ENCODE measurements at places on chromosomes 3 and 15.

DNA sequence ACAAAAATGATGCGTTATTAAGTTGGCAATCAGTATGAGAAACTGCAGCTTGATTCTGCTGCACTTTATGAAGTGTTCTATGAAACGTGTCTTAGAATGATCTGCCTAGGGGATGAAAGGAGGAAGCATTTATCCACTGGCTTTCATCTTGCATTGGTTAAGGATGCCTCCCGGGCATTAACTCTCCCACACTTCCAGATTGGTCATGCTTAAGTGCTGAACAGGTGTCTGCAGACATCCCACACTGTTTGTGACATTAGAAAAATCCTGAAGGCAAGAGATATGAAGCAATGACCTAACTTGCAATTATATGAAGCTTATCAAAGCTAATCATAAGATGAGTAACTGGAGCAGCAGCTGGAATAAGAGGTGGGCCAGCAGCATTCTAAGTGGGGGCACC lies 437.3 kb downstream of the NSUN3 start:
- no peak for DNase-seq

DNA sequence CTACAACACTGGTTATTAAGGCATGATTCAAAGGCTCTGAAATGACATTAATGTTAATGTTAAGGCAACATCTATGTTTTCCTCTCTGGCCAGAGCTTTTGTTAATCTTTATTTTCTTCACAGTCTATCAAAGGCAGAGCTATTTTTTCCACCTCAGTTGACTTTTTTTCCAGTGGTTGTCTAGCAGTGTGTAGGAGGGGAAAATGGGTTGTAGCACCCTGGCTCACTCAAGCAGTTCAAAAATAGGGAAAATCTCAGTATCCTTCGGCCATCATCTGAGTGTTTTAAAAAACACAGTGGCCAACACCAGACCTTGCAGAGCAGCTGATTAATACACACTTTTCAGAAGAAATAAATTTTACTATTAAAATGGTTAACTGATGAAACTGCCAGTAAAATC lies 21.4 kb downstream of the CBLB start:
- DNase-seq = no peak

- no peak for DNase-seq
Observed at GRCh38 chr15:78037328-78037727, 40.2 kb downstream of the TBC1D2B start.

GRCh38 chr3:35505772-35506171 lies 133.6 kb upstream of the ARPP21 start:
- no peak for DNase-seq

DNA sequence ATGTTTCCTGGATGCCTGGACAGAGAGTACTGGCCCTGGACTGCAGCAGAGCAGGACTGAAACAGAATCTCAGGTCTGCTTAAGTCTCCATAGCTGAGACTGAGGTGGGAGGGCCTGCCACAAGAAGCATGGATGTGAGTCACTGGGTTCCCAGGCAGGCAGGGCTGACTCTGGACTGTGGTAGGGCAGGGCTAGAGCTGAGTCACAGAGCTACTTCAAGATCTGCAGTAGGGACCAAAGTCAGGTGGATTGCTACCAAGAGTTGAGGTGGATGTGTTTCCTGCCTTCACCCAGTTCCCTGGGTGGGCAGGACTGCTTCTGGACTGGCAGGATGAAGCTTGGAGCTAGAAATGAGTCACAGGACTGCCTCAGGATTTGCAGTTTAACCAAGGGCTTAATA lies 282.9 kb downstream of the AGBL1 start:
- DNase-seq = no peak

- no peak for DNase-seq
Observed at GRCh38 chr3:85800676-85801075, 841.9 kb downstream of the CADM2 start.

DNA sequence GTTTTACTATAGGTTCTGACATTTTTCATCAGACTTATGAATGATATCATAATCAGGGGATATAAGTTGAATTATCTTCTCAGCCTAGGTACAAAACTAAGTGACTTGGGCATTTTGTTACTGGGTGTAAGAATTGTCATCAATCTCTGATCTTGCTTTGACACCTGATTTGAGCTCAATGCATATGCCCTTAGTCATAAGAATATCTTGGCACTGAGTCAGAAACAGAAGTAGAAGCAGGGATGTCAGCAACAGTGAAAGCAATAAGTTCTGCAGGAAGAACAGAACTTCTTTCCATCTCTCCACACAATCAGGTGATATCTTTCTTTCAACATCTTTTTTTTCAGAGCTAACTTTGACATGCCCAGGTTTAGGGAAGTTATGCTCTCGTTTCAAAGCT lies 14.6 kb downstream of the SLITRK3 start:
- DNase-seq = no peak

DNA sequence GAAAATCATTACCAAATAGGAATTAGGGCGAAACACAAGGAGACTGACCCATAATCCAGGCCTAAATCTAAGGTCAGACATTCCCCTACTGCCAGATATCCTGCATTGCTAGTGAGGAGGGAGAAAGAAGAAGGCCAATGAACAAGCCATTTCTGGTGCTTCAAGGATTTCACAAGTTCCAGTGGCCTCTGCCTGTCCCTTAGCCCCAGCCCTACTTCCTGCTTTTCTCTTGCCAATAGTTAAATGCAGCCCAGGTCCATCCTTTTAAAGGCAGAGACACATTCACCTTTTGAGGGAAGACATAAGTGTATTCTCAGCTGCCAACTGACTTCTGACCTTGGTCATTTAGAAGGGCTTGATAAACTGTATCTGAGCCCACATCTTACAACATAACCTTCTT lies 135.8 kb downstream of the ZNF621 start:
- no peak for DNase-seq

DNA sequence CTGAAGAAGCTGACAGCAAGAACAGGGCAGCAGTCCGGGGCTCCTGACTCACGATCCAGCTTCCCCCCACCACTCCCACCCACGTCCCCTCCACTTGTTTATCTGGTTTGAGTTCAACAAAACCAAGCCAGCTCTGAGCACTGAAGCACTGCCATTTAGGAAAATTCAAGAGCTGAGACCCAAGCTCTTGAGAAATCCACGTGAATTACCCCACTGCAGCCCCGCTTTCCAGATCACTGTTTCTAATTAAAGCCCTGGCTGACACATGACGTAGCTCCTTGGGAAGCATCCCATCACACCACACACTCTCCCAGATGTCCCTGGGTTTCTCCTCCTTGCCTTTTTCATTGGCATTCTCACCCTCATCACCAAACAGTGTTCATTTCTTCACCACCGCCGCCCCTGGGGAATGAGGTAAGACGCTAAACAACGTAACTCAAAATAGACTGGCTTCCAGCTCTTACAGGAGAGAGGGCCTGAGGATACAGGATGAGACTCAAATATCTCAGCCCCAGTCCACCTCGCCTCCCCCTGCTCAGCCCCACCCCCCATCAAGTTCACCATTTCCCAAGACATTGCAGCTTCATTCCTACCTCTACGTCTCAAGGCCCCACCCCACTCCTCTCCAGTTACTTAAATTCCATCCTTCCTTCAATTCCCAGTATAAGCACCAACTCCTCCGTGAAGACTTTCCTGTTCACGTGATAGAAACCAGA lies 95.4 kb downstream of the SRGAP3 start:
- DNase-seq = no peak

- no peak for DNase-seq
Observed at GRCh38 chr3:194632226-194632808, 902 bp downstream of the TMEM44 start.

DNA sequence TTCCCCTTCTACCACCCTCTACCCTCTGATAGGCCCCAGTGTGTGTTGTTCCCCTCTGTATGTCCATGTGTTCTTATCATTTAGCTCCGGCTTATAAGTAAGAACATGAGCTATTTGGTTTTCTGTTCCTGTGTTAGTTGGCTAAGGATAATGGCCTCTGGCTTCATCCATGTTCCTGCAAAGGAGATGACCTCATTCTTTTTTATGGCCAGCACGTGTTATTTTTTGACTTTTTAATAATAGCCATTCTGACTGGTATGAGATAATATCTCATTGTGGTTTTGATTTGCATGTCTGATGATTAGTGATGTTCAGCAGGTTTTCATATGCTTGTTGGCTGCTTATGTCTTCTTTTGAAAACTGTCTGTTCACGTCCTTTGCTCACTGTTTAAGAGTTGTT lies 63.1 kb upstream of the NPHP3 start:
- no peak for DNase-seq

- no peak for DNase-seq
Observed at GRCh38 chr3:87053553-87053952, 62.6 kb upstream of the VGLL3 start.

- no peak for DNase-seq
Observed at GRCh38 chr3:137854533-137855261, 90.6 kb downstream of the SOX14 start.

DNA sequence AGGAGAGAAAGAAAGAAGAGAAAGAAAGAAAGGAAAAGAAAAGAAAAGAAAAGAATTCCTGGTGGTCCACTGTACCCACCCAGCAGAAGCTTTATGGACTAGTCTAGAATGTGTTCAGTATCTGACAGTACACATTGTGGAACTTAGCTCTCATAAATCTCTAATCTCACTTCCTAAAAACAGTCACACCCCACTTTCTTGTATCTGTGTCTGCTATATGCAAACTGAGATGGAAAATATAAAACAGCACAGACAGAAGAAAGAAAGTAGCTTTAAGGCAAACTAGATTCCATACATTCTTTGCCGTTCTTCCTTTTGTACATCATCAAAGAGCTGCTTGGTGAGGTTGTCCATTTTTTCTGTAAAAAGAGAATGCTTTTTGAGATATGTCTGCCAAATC lies 41.1 kb upstream of the GNB5 start:
- DNase-seq = no peak

GRCh38 chr3:96731031-96731430 lies 83.4 kb upstream of the EPHA6 start:
- DNase-seq = no peak

DNA sequence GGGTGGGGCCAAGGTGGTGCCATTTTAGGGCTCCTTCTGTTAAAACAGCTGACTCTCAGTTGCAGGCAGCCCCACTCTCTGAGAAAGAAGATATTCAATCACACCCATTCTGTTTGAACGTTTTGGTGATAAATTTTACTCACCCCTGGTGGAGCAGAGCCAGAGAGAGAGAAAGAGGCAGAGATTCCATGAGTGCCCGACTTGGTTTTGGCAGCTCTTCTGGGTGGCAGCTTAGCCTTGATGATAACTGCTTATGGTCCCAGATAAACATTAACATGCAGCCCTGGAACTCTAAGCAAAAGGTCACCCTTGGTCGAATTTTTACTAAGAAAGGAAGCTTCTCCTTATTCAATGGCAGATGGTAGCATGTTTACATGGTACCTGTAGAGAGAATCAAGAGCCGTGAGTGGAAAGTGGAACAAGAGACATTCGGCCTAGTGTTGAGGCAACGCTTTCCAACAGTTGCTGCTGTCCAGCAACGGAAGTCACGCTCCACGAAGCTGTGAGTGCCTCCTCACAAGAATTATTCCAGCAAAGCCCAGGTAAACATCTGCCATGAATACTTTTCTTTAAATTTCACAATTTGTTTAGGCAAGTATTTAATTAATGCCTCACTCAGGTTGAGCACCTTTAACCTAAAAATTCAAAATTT lies 530.6 kb upstream of the ROBO2 start:
- DNase-seq = no peak

GRCh38 chr15:96412045-96412905 lies 81.8 kb downstream of the NR2F2 start:
- DNase-seq = no peak

DNA sequence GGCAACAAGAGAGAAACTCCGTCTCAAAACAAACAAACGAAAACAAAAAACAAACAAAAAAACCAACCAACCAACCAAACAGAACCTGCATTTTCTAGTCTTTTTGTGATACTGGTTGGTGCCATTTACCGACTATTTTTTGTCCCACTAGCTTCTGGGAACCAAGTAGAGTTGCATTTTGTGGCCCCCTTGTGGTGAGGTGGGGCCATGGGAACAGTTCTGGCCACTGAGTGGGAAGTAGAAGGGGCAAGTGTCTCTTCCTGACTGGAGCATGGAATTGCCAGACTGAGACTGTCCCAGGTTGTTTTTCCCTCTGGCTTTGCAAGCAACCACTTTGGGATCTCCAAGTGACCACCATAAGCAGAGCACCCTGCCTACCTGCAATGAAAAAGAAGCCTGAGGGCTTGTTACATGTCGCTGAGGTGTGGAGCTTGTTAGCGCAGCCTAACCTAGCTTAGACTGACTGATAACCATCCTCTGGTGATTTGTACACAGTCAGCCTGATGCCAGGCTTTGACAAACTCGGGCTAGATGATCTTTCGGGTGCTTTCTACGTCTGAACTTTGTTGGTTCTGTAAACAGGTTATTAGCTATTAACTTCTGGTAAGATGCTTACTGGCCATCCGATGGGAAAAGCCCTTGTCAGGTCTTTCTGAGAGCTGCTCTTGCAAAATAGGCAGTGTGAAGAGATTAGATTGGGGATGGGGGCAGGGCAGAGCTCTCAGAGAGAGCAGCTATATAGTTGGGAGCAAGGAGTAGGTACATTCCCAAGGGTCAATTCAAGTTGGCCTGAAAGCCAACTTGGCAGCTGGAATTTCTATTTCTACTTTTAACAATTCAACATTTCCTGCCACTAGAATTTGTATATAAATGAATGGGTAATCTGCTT lies 172.2 kb downstream of the SSR3 start:
- DNase-seq = peak; percentile 53

DNA sequence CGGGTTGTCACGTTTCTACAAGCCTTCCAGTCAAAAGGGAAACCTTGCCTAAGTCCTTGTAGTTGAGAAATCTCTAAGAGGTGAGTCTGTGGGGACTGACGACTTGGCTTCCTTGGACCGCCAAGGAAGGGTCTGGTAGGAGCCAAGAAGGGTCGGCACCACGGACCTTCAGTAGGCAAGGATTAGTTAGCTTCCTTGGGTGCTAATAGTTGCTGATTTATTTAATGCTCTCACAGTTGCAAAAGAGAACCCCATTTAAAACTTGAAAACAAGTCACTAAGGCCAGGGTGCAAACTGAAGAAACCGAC lies 361 bp upstream of the LCMT2 start:
- DNase-seq = no peak

GRCh38 chr3:177056927-177057326 lies 140.4 kb downstream of the TBL1XR1 start:
- no peak for DNase-seq

DNA sequence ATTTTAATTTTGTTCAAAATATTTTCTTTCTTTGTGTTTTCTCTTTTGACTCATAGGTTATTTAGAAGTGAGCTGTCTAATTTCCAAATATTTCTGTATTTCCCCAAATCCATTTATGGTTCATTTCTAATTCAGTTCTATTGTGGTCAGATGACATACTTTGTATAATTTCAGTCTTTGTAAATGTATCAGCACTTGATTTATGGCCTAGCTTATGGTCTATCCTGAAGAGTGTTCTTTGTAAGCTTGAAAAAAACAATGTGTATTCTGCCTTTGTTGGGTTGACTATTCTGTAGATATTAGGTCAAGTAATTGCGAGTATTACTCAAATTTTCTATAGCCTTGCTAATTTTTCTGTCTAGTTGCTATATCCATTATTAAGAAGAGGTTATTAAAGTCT lies 311.2 kb downstream of the OCA2 start:
- no peak for DNase-seq

- no peak for DNase-seq
Observed at GRCh38 chr3:110262896-110263295, 808.7 kb upstream of the NECTIN3 start.

GRCh38 chr15:27124287-27124871 lies 153.4 kb downstream of the GABRG3 start:
- no peak for DNase-seq

- no peak for DNase-seq
Observed at GRCh38 chr15:51973220-51973619, 1.6 kb upstream of the LEO1 start.

- DNase-seq = no peak
Observed at GRCh38 chr3:31690771-31691170, 158.0 kb downstream of the STT3B start.

GRCh38 chr3:64687086-64687780 lies 567 bp downstream of the ADAMTS9 start:
- DNase-seq = peak; percentile 19
